Inflammatory macrophage treated with lipopolysaccharide for 4 hours (primary cell): ENCODE measurements at places on chromosomes 1 and 21.

DNA sequence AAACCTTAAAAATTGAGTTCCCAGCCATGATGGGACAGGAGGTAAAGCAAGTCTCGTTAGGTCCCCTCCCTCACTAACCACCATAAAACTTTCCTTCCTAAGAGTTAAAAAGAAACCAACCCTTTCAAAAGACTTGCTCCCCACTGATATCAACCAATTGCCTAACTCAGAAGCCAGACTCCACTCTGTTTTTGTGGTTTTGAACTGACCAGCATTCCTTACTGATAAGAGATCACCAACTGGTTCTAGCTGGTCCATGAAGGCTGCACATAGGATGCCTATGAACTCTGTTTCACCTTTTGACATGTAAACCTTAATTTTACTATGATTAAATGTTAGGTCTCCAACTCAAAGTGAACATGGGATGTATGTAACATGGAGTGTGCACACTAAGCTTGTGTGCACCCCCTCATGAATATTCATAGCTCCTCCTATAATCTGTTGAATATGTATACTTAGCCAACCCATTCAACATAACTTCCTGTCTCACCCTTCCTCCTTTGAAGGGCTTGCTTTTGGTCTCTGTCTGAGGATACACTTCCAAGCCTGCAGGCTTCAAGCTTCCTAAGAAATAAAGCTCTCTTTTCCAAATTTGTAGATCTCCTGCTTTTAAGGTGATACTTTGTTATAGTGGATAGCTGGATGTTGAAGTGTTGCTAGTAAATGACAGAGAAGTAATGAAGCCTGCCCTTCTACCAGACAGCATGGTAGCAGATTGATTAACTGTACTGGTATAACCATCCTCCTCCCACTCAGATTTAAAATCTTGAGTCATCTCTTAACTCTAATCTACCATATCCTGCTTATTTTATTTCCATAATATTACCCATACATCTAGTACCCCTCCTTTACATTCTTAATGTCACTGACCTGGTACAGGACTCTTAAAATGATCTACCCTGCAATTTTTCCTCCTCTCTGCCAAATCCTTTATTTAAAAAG lies 95.6 kb downstream of the ZNF644 start:
- no peak for DNase-seq

- DNase-seq, result no peak
These were observed 72.4 kb downstream of the KCNJ15 start for GRCh38 chr21:38329162-38329561.

- peak; percentile 81 for DNase-seq
These were observed 165.7 kb downstream of the NCAM2 start for GRCh38 chr21:21163904-21164303.

DNA sequence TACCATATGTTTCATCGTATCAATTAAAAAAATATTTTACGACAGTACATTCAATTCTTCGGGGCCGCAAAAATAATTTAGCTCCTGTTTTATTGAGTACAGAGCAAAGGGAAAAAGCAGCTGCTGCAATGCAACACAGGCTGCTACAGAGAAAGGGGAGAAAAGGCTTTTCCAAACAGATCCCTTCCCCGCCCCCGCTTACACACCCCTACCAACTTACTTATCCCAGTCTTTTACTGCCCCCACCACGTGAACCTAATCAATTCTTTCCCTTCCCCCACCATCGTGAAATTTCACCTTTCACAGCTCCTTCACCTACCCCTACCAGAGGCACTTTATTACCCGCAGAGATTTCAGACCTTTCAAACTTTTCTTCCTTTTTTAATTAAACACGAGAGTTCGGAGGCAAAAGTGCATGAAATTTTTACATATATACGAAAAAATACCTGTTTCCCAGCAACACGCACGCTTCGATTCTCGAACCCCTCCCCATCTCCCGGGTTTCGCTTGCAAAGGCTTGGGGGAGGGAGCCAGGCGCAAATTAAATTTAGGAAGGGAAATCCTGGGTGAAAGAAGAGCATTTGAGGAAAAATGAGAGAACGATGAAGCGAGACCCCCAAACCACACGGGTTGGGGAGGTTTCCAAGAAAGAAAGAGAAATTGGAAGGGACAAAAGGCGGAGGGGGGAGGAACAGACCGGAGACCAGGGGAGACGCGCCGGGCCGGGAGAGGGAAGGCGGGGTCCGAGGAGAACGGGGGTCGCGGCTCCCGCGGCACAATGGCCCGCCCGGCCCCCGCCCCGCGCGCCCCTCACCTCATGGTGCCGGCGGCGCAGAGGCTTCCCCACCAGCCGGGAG lies 823 bp downstream of the ENAH start:
- DNase-seq, result no peak

- no peak for DNase-seq
These were observed 37.7 kb upstream of the BCL10 start for GRCh38 chr1:85313888-85314696.

DNA sequence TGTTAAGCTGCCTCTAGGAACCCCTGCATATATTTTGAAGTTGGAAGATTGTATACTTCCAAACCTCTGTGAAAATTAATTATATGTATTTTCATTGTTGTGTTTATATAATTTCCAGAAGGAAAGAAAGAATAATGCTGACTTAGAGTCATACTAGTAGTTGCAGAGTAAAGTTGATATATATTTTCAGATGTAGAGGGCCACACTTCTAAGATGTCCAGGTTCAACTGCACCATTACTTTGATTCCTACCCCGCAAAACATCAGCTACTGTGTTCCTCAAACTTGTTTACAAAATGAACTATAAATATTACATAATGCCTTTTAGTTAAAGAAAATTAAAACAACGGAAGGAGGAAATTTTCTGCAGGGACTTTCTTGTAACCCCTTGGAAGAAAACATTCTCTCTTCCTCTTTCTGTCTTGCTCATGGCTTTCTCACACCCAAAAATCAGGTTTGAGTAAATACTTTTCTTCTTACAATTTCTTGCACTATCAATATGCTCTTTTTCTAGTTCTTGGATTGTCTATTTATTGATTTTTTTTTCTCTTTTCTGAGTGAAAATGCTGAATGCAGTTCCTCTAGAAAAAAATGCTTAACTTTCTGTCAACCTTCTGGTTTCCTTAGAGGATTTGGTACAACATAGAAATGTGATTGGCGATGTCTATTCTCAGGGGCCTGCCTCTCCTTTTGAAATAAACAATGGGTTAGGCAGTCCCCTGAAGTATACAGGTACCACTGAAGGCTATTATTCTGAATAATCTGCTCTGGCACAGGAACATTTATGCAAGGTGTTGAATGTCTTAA lies 867.8 kb downstream of the TTLL7 start:
- DNase-seq, result no peak

DNA sequence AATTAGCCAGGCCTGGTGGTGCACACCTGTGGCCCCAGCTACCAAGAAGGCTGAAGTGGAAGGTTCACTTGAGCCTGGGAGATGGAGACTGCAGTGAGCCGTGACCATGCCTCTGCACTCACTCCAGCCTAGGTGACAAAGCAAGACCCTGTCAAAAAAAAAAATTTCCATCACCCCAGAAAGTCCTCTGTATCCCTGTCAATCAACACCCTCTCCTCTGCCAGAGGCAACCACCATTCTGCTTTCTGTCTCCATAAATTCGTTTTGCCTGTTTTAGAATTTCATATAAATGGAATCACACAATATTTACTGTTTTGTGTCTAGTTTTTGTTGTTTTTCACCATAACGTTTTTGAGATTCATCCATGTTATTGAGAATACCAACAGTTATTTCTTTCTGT lies 141.6 kb upstream of the SLC45A1 start:
- no peak for DNase-seq

GRCh38 chr1:187451238-187451637 lies 622.5 kb downstream of the PLA2G4A start:
- DNase-seq, result no peak

GRCh38 chr1:109312978-109313775 lies 6.4 kb upstream of the MYBPHL start:
- no peak for DNase-seq

GRCh38 chr1:231512147-231512698 lies 16.2 kb upstream of the TSNAX start:
- DNase-seq, result peak; percentile 49

- peak; percentile 44 for DNase-seq
These were observed 290.3 kb upstream of the SGIP1 start for GRCh38 chr1:66243548-66244130.

DNA sequence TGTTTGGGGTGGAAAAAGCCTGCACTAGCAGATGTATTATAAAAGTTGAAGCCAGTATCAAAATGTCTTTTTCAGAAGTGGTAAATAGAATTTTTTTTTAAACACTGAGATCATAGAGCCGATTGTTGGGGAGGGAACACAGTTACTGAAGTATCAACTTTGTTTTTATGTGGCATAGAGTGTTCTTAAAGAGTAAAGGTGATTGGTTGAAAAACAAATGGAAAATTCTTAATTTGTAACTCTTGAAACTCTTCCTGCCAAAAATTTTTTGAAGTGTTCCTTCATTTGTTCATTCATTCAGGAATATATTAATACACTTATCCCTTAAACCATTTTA lies 83.3 kb downstream of the DISP1 start:
- DNase-seq, result no peak

GRCh38 chr1:14748151-14748550 lies 149.7 kb downstream of the KAZN start:
- DNase-seq, result no peak

DNA sequence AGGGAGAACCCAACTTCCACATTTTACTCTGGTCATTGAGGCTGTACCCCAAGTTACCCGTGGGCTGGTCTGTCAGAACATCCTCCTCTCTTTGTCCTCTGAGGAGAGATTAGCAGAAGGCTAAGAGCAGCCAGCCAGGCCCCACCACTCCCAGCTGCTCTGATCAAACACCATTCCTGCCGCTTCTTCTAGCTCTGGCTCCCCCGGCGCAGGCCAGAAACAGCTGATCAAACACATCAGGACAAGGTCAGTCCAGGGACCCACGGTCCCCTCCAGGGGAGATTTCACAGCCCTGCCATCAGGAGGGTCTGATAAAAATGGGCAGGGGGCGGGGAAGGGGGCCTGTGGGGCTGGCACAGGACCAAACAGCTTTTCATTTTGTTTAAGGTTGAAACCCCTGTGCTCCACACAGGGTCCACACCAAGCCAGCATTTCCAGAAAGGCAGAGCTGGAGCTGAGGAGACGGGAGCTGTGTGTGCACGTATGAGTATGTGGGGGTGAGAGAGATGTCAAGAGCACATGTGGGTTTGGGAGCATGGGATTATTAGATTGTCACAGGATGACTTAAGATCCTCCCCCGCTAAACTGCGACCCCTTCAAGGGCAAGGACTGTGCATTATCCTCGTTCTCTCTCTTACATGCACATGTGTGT lies 29.9 kb upstream of the EPHA8 start:
- DNase-seq, result no peak

DNA sequence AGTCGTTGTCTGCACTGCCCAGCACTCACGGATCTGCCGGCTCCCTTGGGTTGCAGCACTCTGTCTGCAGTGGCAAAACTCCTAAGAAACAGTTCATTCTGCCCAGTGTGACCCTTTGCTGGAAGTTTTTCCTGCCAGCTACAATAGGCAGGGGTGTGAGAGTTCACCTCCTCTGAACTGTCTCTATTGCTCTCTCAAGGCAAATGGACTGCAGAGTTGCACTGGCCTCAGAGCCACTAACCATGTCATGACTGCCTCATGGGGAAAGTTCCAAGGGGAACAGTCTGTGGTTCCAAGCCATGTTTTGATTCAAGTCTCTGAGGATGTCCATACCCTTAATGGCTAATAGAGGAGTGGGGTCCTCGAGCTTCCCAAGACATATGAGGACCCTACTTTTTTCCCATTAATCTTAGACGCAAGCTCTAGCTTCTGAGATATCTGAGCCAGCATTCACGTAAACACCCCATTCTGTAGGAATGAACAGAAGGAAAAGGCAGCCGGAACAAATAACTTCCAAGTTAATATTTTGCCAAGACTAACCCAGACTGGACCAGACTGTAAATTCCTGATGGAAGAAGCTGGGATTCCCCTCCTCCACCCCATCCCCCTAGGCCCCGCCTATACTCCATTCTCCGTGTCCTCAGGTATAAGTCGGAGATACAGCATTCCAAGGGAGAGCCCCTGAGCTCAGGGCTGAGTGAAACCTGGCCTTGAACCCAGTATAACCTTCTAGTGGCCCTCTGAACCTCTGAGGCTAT lies 93.8 kb upstream of the AKT3 start:
- no peak for DNase-seq

GRCh38 chr1:240399381-240399780 lies 212.6 kb downstream of the GREM2 start:
- no peak for DNase-seq

GRCh38 chr1:48219803-48220202 lies 2.7 kb upstream of the SLC5A9 start:
- no peak for DNase-seq

GRCh38 chr1:227934476-227935313 lies 13.0 kb downstream of the WNT9A start:
- DNase-seq, result peak; percentile 62

GRCh38 chr1:207109004-207109403 lies 5.0 kb downstream of the C4BPA start:
- no peak for DNase-seq

- no peak for DNase-seq
These were observed 579.9 kb downstream of the DPYD start for GRCh38 chr1:97340951-97341350.

DNA sequence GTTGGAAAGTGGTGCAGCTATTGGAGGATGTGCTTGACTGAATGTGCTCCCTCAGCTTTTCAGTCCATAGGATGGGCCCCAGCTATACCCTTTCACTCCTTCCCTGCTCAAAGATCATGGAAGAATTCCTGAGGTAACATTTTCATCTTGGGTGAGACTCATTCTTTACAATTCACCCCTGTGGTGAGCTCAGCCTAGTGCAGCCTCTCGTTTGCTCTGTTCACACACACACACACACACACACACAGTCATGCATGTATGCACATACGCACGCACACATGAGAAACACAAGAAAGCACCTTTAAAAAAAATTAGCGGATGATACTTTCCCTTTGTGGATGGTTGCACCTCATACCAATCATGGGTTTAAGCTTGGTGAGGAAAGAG lies 25.8 kb downstream of the CCN1 start:
- no peak for DNase-seq

- no peak for DNase-seq
These were observed 134.4 kb downstream of the SDCCAG8 start for GRCh38 chr1:243390162-243390791.

- peak; percentile 44 for DNase-seq
These were observed 34.9 kb upstream of the VASH2 start for GRCh38 chr1:212915245-212916091.

DNA sequence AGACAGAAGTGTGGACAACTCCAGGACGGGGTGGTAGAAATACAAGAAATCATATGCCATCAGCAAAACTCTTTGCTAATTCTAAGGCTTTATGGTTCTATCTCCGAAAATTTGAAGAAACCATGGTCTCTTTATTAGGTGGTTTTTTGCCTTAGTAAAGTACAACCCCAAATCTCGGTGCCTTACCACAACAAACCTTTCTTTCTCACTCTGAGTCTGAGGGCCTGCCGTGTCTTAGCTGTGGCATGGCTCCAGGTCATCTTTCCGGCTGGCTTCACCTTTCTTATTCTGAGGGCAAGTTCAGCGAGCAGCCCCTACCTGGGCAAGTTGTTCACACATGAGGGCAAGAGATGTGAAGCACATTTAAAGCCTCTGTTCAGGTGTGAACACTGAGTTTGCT lies 280.6 kb downstream of the TTLL7 start:
- DNase-seq, result no peak

- DNase-seq, result no peak
These were observed 96.1 kb upstream of the HIVEP3 start for GRCh38 chr1:42014823-42015222.

- no peak for DNase-seq
These were observed 334.3 kb upstream of the ADAMTS5 start for GRCh38 chr21:27301220-27301619.

GRCh38 chr1:32896451-32896850 lies 4.7 kb downstream of the TMEM54 start:
- no peak for DNase-seq
